ENCODE measurements at places on chromosomes 13 and 19. TPM values are rescaled to one million over a fixed set of nuclear protein-coding genes. Genes with fewer than 3 reads are reported as not detected.

DNA sequence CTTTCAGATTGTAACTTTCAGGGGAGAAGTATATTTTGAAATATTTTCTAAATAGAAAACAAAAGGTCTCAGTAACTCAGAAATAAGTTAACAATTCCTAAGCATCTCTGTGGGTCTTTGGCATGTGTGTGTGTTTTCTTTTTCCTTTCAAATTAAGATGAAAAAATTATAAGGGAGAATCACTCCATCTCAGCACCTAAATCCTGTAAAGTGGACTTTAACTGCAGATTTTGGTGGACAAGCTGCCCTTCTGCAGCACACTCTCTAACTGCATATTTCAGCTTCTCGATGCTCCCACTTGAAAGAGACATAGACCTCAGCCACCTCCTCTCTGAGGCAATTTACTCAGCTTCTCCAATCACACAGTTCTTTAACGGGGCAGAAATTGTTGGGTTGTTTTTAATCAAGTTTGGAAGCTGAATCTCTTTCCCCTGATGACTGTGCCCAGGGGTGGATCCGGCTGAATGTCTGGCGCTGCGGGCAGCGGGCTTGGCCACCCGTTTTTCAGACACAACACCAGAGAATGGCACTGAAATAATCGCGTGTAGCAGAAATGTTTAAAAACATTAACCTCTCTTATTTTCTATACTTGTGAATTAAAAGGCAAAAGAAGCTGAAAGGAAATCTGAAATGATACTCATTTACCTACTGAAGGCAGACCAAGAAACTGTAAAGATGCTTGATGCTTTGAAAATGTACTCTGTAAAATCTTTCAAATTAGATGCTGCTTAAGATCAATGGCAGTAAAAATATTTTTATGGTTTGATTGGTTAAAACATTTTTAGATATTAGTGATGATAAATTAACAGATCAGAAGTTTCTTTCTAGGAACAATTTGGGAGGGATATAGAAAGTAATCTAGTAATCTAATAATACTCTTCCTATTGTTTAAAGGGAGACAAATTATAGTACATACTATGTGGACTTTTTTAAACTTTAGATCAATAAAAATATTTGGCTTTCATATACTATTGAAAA, 12.4 kb downstream of the ZIC2 start:
- H3K4me1 ChIP-seq = no peaks in the 10 kb centered on the region
- H3K27me3 ChIP-seq = peaks cover 91% of the 10 kb centered on the region
- H3K36me3 ChIP-seq = no peaks in the 10 kb centered on the region
- DNase-seq = no peak
- no peak overlapping the region for H3K4me3 ChIP-seq
- H3K27ac ChIP-seq = peak overlapping the region; percentile 2

- peaks cover 3% of the 10 kb centered on the region for H3K27me3 ChIP-seq
- DNase-seq = no peak
- no peak overlapping the region for H3K4me3 ChIP-seq
- no peaks in the 10 kb centered on the region for H3K4me1 ChIP-seq
- H3K36me3 ChIP-seq = no peaks in the 10 kb centered on the region
These were observed 13.2 kb downstream of the ATCAY start for GRCh38 chr19:3893509-3894179.

CEACAM20 gene
- not detected for total RNA-seq

PRR36 gene
- total RNA-seq = 40.4 TPM

ZNF737 gene
- total RNA-seq = 46.8 TPM

TRIP10 gene
- total RNA-seq = 48.2 TPM

- peaks cover 32% of the 10 kb centered on the region for H3K27me3 ChIP-seq
- H3K36me3 ChIP-seq = no peaks in the 10 kb centered on the region
- H3K27ac ChIP-seq = no peak overlapping the region
- no peak overlapping the region for H3K4me3 ChIP-seq
- H3K4me1 ChIP-seq = peaks cover 2% of the 10 kb centered on the region
These were observed 221.2 kb upstream of the SOX1 start for GRCh38 chr13:111845621-111846351.

DACT3 gene
- total RNA-seq = 2.6 TPM

CEACAM5 gene
- not detected for total RNA-seq

- no peaks in the 10 kb centered on the region for H3K36me3 ChIP-seq
- H3K4me3 ChIP-seq = no peak overlapping the region
- no peaks in the 10 kb centered on the region for H3K4me1 ChIP-seq
These were observed 167.1 kb downstream of the ZNF536 start for GRCh38 chr19:30539315-30539714.

NFILZ gene
- not detected for total RNA-seq

GRCh38 chr19:51158474-51159129, 16.5 kb downstream of the SIGLEC7 start:
- H3K4me1 ChIP-seq = peaks cover 3% of the 10 kb centered on the region
- H3K27ac ChIP-seq = no peak overlapping the region
- peaks cover 5% of the 10 kb centered on the region for H3K27me3 ChIP-seq
- peak; percentile 36 for DNase-seq
- H3K36me3 ChIP-seq = no peaks in the 10 kb centered on the region

DNA sequence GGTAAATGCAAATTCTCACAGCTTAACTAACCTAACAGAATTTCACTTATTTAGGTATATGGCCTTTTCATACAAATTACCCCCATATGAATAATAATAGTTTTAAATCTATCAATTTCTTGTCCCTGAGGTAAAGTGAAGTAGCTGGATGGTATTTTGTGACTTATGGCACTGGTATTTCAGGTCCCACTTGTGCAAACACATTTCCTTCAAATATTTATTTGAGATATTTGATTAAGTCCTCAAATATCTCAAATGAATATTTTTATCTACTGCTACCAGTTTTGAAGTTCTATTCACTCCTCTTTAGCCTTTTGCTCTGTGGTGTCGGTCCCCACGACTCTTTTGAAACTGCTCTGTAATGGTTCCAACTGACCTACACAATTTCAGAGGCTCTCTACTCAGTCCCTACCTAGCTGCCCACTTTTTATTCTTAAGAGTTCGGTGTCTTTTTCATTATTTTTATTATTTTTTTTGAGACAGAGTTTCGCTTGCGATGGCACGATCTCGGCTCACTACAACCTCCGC, 59.6 kb upstream of the ZDHHC20 start:
- peaks cover 22% of the 10 kb centered on the region for H3K36me3 ChIP-seq
- H3K27me3 ChIP-seq = no peaks in the 10 kb centered on the region
- H3K4me1 ChIP-seq = no peaks in the 10 kb centered on the region
- H3K27ac ChIP-seq = no peak overlapping the region
- DNase-seq = no peak
- H3K4me3 ChIP-seq = no peak overlapping the region

DNA sequence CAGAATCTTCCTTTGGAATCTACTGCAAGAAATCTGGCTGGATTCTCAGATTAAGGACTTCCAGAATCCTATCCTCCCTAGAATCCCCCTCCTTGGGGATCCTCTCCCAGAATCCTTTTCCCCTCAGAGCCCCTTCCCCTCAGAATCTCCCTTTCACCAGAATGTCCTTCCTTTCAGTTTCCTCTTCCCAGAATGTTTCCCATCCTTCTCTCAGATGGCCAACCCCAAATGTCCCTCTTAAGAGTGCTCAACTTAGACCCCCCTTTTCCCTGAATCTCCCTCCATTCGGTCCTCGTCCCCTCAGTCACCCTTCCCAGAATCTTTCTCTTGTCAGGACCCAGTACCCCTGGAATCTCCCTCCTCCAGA, 584 bp upstream of the RPS16 start:
- DNase-seq = no peak
- peaks cover 17% of the 10 kb centered on the region for H3K4me1 ChIP-seq
- peak overlapping the region; percentile 92 for H3K4me3 ChIP-seq
- peaks cover 12% of the 10 kb centered on the region for H3K36me3 ChIP-seq
- H3K27ac ChIP-seq = peak overlapping the region; percentile 98
- H3K27me3 ChIP-seq = no peaks in the 10 kb centered on the region

- H3K4me1 ChIP-seq = no peaks in the 10 kb centered on the region
- no peak overlapping the region for H3K27ac ChIP-seq
- H3K4me3 ChIP-seq = no peak overlapping the region
- peaks cover 1% of the 10 kb centered on the region for H3K36me3 ChIP-seq
- H3K27me3 ChIP-seq = peaks cover 3% of the 10 kb centered on the region
These were observed 5.4 kb upstream of the IPO5 start for GRCh38 chr13:97948041-97948440.

DNA sequence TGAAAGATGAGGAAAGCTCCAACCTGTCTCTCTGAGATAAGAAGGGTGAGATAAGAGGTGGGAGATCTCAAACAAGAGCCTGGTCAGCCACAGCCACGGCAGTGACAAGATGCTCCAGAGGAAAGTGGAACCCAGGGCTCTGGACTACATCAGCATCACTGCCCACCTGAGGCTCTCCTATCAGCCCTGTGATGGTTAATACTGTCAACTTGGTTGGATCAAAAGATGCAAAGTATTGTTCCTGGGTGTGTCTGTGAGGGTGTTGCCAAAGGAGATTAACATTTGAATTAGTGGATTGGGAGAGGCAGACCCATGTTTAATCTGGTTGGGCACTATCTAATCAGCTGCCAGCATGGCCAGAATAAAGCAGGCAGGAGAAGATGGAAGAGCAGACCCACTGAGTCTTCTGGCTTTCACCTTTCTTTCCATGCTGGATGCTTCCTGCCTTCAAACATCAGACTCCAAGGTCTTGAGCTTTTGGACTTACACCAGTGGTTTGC, 476.6 kb upstream of the NBEA start:
- no peak overlapping the region for H3K4me3 ChIP-seq
- H3K36me3 ChIP-seq = no peaks in the 10 kb centered on the region
- DNase-seq = no peak

DNA sequence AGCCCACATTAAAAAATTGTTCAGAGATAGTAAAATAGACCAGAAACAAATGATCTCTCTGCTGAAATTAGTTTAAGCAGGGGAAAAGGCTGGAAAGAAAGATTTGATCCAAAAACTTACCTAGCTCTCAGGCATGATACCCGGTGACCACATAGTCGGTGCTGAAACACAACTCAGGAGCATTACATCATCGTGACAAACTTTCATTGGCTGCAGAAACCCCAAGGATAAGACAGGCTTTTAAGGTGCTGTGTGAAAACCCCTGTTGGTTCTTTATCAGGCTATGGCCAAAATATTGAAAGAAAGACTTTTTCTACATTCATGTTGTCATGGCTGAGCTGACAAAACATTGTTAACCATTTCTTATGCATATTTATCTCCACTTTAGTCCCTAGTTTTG, 171.7 kb upstream of the KLF12 start:
- no peak for DNase-seq
- H3K4me1 ChIP-seq = peaks cover 8% of the 10 kb centered on the region
- no peaks in the 10 kb centered on the region for H3K36me3 ChIP-seq
- peaks cover 11% of the 10 kb centered on the region for H3K27me3 ChIP-seq
- H3K27ac ChIP-seq = no peak overlapping the region

C19orf81 gene
- total RNA-seq = 8.6 TPM

- H3K27me3 ChIP-seq = peaks cover 3% of the 10 kb centered on the region
- H3K4me1 ChIP-seq = no peaks in the 10 kb centered on the region
- peak overlapping the region; percentile 84 for H3K27ac ChIP-seq
- DNase-seq = peak; percentile 70
- H3K36me3 ChIP-seq = no peaks in the 10 kb centered on the region
These were observed 6.1 kb upstream of the LMNB2 start for GRCh38 chr19:2462635-2463421.

TEX26 gene
- not detected for total RNA-seq

- H3K27ac ChIP-seq = peak overlapping the region; percentile 94
- peak overlapping the region; percentile 87 for H3K4me3 ChIP-seq
- peaks cover 29% of the 10 kb centered on the region for H3K27me3 ChIP-seq
- H3K36me3 ChIP-seq = peaks cover 1% of the 10 kb centered on the region
- H3K4me1 ChIP-seq = peaks cover 62% of the 10 kb centered on the region
- DNase-seq = no peak
These were observed 3.8 kb downstream of the CDX2 start for GRCh38 chr13:27965343-27965739.

DNA sequence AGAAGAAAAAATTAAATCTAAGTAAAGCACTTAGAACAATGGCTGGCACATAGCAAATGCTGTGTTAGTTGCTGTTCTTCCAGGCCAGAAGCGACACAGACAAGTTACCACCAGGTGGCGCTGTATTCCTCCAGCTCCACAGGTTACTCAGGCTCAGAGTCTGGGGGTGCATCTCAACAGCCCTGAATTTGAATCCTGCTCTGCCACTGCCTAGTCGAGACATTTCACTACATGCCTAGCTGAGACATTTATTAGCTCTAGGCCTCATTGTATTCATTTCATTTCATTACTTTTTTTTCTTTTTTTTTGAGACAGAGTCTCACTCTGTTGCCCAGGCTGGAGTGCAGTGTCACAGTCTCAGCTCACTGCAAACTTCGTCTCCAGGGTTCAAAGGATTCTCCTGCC, 16.4 kb upstream of the CYP2B6 start:
- no peak overlapping the region for H3K4me3 ChIP-seq
- H3K4me1 ChIP-seq = no peaks in the 10 kb centered on the region
- DNase-seq = peak; percentile 56

GRCh38 chr13:109646423-109646822, 140.0 kb downstream of the IRS2 start:
- no peak overlapping the region for H3K27ac ChIP-seq
- no peak for DNase-seq
- no peak overlapping the region for H3K4me3 ChIP-seq

MEX3D gene
- total RNA-seq = 124 TPM

GRCh38 chr19:22026687-22027086, 15.9 kb upstream of the ZNF208 start:
- no peak for DNase-seq
- H3K36me3 ChIP-seq = peaks cover 2% of the 10 kb centered on the region
- H3K27me3 ChIP-seq = no peaks in the 10 kb centered on the region
- no peak overlapping the region for H3K27ac ChIP-seq
- H3K4me1 ChIP-seq = no peaks in the 10 kb centered on the region

SLAIN1 gene
- 46.3 TPM for total RNA-seq

- peaks cover 1% of the 10 kb centered on the region for H3K36me3 ChIP-seq
- H3K27ac ChIP-seq = peak overlapping the region; percentile 15
- peaks cover 36% of the 10 kb centered on the region for H3K4me1 ChIP-seq
- no peaks in the 10 kb centered on the region for H3K27me3 ChIP-seq
- H3K4me3 ChIP-seq = no peak overlapping the region
- no peak for DNase-seq
These were observed 42.3 kb downstream of the LRCH1 start for GRCh38 chr13:46595136-46595884.

- no peaks in the 10 kb centered on the region for H3K4me1 ChIP-seq
- H3K27me3 ChIP-seq = no peaks in the 10 kb centered on the region
- H3K36me3 ChIP-seq = no peaks in the 10 kb centered on the region
- no peak overlapping the region for H3K27ac ChIP-seq
- no peak overlapping the region for H3K4me3 ChIP-seq
- no peak for DNase-seq
These were observed 196.1 kb upstream of the MAB21L1 start for GRCh38 chr13:35672611-35673010.

C19orf67 gene
- total RNA-seq = 0.43 TPM

NOP53 gene
- total RNA-seq = 312 TPM

NMRK2 gene
- 1.4 TPM for total RNA-seq

DNA sequence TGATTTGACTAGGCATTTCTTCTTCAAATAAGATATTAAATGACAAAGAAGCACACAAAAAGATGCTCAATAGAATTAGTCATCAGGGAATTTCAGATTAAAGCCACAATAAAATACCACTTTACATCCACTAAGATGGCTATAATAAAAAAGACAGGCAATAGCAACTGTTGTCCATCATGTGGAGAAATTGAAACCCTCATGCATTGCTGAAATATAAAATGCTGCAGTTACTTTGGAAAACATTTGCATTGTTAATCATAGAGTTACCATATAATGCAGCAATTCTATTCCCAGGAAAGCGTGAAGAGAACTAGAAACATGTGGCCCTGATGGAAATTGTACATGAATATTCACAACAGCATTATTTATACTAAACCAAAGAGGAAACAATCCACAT, 605.5 kb upstream of the SLITRK1 start:
- no peaks in the 10 kb centered on the region for H3K27me3 ChIP-seq
- H3K36me3 ChIP-seq = no peaks in the 10 kb centered on the region
- DNase-seq = no peak
- no peak overlapping the region for H3K27ac ChIP-seq

CACNG8 gene
- 0.40 TPM for total RNA-seq

- no peak overlapping the region for H3K4me3 ChIP-seq
- H3K4me1 ChIP-seq = peaks cover 2% of the 10 kb centered on the region
- no peak for DNase-seq
- no peaks in the 10 kb centered on the region for H3K36me3 ChIP-seq
- no peak overlapping the region for H3K27ac ChIP-seq
These were observed 108.2 kb downstream of the SHISA2 start for GRCh38 chr13:25943658-25944057.
